ENCODE measurements at places on chromosomes 3 and 15.

- DNase-seq = no peak
Measured at GRCh38 chr15:88797663-88798339, 5.4 kb upstream of the ACAN start.

DNA sequence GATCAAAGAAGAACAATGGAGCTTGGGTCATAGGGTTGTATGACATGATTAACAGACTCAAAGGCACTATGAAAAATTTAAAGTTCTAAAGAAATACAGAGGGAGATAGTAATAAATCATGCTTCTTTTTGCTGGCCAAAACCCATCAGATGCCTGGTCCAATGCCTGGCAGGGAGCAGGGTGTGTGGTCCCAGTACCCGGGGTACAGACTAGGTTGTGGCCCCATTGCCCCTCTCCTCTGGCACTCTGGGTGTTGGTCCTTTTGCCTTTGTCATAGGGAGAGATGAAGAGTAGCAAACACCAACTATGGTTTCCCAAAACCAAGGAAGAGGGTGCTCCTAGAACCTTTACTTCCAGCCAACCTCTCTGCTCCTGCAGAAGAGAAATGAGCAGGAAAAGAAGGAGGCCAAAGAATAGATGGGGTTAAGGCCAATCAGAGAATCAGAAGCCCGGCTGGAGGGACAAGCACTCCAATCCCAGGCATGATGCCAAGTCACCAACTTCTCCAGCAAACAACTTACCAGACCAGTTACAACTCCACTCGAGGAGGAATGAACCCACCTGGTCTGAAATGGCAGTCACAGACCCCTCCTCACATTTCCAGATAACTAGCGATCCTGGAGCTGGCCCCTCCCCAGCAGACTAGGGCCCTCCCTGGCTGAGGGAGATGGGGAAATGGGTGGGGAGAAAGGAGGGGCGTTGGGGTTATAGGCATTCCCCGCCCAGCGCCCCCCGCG, 1.8 kb downstream of the IGDCC3 start:
- no peak for DNase-seq

DNA sequence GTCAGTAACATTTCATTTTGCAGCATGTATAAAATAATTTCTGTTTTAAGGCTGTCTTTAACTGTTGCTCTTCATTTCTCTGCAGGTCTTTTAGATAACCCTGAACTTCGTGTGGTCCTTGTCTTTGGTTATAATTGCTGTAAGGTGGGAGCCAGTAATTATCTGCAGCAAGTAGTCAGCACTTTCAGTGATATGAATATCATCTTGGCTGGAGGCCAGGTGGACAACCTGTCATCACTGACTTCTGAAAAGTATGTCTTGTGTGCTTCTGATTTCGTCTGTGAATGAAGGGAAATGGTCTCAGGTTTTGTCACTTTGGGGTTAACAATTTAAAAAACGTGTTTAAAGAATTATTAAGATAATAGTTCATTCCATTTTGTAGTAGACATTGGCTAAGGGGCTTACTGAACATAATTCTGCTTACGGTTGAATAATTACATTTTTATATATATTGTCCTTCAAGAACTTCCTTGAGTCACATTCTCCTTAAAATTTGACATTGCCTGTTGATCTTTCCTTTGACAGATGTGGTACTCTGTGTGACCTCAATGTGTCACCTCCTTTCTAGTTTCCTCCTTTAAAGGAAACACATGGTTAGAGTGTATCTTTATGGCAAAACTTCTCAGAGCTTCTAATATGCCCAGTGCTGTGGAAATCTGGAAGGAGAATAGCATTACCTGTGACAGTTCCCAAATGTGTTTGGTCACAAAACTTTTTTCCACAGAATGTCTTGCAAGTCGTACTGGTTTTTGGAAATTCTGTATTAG, 26.3 kb downstream of the FBXO22 start:
- no peak for DNase-seq

GRCh38 chr3:140403079-140403478, 274.8 kb upstream of the TRIM42 start:
- DNase-seq = no peak

- DNase-seq = no peak
Measured at GRCh38 chr15:70093481-70094319, 4.0 kb downstream of the TLE3 start.

- no peak for DNase-seq
Measured at GRCh38 chr3:170762064-170762463, 107.9 kb downstream of the RPL22L1 start.

- DNase-seq = no peak
Measured at GRCh38 chr3:46659285-46659684, 34.2 kb downstream of the ALS2CL start.

DNA sequence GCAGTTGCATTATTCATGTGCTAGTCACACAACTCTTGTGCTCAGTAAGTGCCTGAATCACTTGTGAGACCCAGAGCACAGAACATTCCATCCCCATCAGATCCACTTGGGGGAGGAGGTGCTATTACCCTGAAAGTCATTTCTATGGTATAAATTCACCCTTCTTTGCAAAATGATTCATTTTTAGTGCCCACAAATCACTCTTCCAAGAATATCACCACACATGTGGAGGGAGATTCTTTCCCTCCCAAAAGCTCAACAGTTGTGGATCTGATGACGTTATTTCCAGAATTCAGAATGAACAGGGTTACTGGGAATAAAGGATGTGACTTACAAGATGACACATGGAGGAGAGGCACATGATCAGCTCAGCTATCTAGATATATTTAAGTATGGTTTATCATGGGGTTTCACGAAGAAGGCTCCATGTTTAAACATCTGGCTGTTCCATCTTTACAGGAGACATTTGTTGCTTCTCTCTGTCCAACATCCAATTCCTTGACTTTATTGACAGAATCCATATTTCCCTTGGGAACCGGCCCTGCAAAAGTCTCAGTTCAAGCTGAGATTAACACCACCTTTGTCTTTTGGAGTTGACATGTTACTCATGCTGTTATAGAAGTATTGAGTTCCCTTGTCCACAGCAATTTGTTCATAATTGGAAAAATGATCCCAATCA, 214.2 kb upstream of the PROK2 start:
- no peak for DNase-seq

DNA sequence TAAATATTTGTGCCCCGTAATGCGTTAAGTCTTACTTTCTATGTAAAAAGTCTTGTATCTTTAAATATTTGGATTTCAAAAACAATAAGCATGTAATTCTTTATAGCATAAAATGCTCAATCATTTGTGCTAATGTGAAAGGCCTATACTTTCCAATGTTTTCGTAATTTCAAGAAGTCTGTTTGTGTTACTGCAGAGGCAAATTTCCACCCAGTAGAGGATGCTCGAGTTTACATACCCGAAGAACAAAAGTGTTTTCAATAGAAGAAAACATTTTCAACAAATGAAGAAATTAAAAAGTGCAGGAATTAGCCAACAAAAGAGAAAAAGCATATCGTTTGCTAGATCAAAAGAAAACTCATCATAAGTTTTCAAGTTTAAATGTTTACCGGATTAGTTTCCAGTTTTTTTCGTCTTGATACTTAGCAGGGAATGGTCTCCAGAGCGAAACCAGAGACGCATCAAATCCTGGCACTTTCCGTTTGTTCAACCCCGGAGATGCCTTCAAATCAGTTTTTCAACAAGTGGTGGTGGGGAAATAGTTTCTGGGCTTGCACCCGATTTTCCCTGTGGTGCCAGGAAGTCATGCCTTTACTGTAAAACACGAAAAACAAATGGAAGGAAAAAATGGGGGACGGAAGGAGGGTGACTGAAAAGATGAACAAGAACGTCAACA, 1.0 kb downstream of the CGGBP1 start:
- no peak for DNase-seq

- DNase-seq = no peak
Measured at GRCh38 chr3:132225664-132226063, 91.5 kb upstream of the ACP3 start.

DNA sequence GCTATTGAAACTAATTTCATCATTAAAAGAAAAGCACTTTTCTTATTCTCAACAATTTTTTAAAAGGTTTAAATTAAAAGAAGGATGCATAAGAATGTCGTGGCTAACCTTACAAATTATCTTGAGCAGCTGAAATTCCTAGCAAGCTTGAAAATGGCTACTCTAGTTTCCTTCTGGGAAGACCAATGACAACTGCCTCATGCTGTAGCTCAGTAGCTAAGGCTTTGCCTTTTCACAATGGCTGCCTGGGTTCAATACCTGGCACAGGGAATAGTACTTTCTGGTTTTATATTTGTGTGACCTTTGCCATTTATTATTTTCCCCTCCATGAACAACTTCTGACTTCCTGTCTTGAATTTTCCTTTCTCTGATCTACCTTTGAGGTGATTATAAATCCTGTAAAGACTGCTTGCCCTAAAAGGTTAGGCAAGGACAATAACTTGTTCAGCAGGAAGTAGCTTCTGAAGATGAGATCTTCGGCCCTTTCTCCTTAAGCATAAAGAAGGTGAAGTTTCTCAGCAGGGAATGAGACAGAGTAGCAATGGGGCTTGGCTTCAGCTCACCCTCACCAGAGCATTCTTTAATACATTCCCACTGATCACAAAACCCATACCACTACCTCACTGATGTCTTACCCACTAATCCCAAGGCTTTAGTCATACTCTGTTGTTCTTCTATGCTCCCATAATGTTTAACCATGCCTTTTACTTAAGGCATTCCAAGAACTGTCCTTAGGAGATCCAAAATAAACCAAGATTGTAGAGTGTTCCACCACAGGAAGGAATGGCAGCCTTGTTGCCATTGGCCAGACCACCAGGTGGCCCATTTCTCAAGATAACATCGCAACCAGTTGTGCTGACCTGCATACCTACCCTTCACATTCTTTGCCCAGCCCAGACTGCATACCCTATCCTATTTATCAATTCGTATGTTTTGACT, 276.8 kb downstream of the ULK4 start:
- no peak for DNase-seq
